ENCODE measurements at places on chromosomes 4 and X. TPM values are rescaled to one million over a fixed set of nuclear protein-coding genes. Genes with fewer than 3 reads are reported as not detected.
A peak's percentile ranks its signal among the peaks of the same experiment; 100 is the strongest.

DNA sequence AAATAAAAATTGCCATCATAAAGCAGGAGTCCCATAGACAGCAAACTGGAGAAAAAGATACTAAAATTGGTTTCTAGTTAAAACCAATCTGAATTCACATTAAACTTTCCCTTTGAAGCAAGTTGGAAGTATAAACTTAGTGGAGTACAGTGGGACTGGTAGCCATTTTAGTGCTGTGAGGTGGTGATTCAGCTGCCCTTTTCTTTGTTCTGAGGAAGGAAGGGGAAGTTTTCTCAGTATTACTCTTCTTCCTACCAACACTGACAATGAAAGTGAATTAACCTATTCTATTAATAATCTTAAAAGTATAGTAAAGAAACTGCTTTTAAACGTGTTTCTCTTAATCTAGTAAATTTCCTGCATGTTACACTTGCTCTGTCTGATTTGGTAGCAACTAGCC lies 36.7 kb downstream of the SLC9A6 start:
- no peak for DNase-seq

- DNase-seq: peak; percentile 81
Observed at GRCh38 chr4:100095729-100096595, 94.3 kb downstream of the DDIT4L start.

DNA sequence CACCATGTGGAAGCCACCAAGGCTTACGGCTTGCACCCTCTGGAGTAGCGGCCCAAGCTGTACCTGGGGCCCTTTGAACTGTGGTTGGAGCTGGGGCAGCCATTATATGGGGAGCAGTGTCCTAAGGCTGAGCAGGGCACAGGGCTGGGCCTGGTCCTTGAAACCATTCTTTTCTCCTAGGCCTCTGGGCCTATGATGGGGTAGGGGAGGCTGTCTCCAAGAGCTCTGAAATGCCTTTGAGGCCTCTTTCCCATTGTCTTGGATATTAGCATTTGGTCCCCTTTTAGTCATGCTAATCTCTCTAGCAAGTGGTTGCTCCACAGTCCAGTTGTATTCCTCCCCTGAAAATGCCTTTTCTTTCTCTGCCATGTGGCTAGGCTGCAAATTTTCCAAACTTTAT lies 96.4 kb upstream of the ARX start:
- no peak for DNase-seq

The IL1RAPL1 gene
- total RNA-seq: not detected

- DNase-seq: no peak
Observed at GRCh38 chr4:174263445-174263736, 20.1 kb downstream of the FBXO8 start.

GRCh38 chrX:84078991-84079390 lies 109.0 kb downstream of the RPS6KA6 start:
- DNase-seq: no peak

DNA sequence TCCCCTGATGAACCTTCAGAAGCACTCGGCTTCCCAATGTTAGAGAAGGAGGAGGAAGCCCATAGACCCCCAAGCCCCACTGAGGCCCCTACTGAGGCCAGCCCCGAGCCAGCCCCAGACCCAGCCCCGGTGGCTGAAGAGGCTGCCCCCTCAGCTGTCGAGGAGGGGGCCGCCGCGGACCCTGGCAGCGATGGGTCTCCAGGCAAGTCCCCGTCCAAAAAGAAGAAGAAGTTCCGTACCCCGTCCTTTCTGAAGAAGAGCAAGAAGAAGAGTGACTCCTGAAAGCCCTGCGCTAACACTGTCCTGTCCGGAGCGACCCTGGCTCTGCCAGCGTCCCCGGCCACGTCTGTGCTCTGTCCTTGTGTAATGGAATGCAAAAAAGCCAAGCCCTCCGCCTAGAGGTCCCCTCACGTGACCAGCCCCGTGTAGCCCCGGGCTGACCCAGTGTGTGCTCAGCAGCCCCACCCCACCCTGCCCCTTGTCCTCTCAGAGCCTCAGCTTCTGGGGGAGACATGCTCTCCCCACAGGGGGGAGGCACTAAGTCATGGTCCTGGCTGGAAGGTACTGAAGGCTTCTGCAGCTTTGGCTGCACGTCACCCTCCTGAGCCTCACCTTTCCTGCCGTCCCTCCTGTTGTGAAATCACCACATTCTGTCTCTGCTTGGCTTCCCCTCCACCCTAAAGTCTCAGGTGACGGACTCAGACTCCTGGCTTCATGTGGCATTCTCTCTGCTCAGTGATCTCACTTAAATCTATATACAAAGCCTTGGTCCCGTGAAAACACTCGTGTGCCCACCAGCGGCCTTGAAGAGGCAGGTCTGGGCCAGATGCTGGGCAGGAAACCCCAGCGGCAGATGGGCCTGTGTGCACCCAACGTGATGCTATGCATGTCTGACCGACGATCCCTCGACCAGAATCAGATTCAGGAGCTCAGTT lies 34.7 kb downstream of the NOP14 start:
- no peak for DNase-seq

GRCh38 chr4:129561886-129562671 lies 466.1 kb downstream of the C4orf33 start:
- DNase-seq: no peak

The TAF7L gene
- 0.70 TPM for total RNA-seq

The LIMCH1 gene
- 4.2 TPM for total RNA-seq

DNA sequence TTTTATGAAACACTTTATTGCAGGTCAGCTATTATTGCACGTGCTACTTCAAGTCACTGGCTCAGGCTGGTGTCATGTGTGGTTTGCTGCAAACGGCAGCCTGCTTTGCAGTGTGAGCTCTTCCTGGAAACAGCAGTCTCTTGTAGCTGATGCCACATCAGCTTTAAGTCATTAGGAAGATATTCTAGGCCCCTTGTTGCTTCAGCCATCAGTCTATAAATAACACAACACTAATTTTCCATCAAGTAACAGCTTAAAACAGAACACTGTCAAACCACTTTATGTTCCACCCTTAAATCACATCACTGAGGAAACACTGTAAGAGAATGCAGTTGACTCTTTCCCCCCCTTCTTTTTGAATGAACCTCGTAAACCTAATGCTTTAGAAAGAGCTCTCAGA lies 93.8 kb downstream of the GATB start:
- DNase-seq: no peak

The SH3D19 gene
- 0.86 TPM for total RNA-seq

The SLC9B2 gene
- 28.0 TPM for total RNA-seq

DNA sequence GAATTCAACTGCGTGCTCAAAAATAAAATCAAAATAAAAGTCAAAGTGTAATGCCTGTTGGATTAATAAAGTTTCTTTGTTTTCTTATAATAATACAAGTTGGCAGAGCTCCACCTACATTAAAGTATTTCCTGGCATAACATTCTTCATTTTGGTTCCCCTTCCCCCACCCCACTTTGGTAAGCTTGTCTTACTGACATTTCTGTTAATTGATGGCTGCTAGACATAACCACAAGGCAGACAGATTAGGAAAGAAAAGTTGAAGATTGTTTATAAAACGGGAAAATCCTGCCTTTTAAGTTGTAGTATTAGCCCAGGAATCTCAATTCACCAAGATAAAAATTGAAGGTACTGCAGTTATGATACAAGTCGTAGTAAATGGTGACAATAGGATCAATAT lies 246.5 kb upstream of the RPS6KA3 start:
- DNase-seq: peak; percentile 11

DNA sequence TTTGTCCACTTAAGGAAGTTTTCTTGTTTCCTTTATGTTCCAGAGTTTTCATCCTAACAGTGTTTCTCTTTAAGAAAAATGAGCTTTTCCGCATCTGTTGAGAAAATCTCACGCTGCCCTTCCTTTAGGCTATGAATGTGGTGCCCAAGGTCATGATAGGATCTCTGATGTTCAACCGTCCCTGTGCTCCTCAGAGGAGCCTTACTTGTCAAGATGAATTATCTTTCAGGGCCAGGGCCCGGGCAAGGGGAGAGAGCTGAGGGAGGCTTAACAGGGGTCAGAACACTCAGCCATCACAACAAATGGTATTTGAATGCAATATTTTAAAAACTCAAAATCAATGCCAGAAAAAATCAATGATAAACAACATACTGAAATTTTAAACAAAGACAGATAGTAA lies 6.2 kb upstream of the NELFA start:
- DNase-seq: no peak

The CFAP99 gene
- not detected for total RNA-seq

The NCAPG gene
- total RNA-seq: 105 TPM

DNA sequence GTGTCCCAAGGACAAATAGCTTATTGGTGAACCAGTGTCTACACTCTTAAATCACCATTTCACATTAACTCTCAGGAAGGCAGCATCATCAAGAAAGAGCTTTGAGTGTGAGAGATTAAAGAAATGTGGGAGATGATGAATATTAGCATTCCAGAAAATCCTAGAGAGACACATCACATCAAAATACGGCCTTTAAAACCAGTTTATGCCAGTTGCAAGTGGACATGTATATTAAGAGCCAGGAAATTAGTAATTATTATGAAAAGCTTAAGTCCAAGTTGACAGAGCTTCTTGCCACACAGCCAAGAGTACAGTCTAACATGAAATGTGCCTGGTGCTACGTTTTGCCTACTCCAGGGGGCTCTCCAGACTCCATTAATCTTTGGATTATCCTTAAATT lies 503.0 kb upstream of the BOD1L1 start:
- peak; percentile 21 for DNase-seq

The KCNIP4 gene
- not detected for total RNA-seq

- no peak for DNase-seq
Observed at GRCh38 chr4:17272154-17272553, 239.7 kb downstream of the QDPR start.

The MTTP gene
- not detected for total RNA-seq

The NSD2 gene
- total RNA-seq: 231 TPM

DNA sequence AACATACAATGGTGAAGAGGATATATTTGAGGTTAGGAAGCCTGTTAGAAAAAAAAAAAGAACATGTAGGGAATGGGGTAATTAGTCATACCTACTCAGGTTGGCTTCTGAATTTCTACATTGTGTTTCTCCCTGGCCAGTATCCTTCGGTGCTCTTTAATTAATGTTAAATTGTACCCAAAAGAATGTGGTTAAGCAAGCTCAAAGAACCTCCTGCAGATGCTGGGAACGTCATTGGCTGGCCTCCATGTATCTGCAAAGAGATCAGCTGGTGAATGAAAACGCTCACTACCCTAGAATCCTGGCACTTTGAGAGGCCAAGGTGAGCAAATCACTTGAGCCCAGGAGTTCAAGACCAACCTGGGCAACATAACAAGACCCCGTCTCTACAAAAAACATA lies 942.3 kb upstream of the PRKX start:
- no peak for DNase-seq

DNA sequence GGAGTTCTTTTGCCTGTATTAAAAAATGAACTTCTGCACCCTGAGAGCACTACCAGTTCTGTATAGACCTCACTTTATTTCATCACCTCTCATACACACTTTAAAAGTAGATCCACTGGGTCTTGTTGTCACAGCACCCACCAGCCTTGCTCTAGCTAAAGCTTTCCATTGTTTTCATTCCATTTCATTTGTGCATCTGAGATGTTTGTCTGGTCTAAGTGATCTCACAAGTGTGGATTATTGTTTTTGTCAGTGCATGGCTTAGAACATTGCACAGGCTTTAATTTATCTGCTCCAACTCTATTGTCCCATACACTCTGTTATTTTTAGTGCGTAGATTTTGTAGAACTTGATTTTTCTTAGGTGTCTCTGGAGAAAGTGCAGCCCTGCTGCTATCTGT lies 1157.5 kb upstream of the PABPC4L start:
- DNase-seq: no peak

DNA sequence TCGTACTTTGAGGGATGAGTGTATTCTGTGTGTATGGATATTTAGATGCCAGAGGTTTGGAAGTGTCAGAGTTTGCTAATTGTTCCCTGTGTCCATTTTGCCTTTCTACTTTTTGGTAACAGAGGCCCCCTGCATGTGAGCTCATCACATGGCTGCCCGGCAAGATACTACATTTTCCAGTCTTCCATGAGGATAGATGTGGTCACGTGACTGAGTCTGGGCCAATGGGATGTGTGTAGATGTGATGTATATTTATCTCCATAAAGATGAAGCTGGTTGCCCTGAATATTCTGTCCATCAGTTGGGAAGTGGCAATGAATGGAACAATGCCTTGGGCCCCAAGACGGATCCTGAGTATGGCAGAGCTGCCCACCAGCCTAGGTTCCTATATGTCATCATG lies 29.0 kb upstream of the SMS start:
- no peak for DNase-seq

The GPR82 gene
- total RNA-seq: not detected

DNA sequence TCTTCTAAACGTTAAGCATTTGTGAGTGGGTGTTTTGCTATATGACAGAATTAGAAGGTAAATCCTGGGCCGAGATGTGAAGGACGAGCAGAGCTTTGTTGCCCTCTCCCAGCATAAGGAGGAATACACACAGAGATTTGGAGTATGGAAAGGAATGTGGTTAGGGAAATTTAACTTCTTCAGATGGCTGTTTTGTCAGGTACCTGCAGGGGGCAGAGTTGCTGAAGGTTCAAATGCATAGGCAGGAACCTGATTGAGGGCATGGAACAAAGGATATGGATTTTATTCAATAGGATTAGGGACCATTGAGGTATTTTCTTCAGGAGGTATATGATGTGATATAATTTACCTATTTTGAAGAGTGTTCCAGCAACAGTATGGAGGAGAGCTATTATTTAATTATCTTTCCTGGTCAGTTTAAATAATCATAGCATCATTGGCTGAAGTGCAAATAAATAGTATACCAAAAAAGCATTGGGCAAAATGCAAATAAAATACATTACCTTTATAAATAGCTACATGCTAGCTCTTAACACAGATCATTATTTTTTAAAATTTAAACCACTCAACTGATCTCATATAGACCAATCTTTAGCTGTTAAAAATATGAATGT lies 143.6 kb downstream of the SLIT2 start:
- peak; percentile 74 for DNase-seq

The UGT2B11 gene
- not detected for total RNA-seq

The CLDN22 gene
- total RNA-seq: not detected

The USP27X gene
- total RNA-seq: 6.4 TPM

DNA sequence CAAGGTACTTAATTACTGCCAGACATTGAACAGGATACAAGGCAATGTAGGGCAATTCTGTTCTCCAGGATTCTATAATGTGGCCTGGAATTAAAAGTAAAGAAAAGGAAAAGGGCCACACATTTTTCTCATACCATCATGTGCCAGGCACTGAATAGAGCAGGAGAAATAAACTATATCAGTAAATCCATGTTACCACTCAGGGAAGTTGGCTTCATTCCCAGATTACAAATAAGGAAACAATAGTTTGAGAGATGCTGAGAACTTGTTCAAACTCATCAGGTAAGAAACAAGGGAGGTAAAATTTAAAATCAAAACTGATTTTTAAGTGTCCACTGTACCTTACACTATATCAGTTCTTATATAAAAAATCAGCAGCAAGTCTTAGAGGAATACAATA lies 645.0 kb upstream of the ATOH1 start:
- peak; percentile 7 for DNase-seq

The RHOXF2B gene
- not detected for total RNA-seq

- peak; percentile 36 for DNase-seq
Observed at GRCh38 chr4:85475631-85476233, 782 bp downstream of the ARHGAP24 start.

- no peak for DNase-seq
Observed at GRCh38 chrX:57313583-57314215, 27.2 kb downstream of the FAAH2 start.

GRCh38 chrX:13756381-13756780 lies 21.8 kb downstream of the OFD1 start:
- no peak for DNase-seq

The TLR10 gene
- total RNA-seq: not detected
